ENCODE measurements at places on chromosomes 3 and 15.
A peak's percentile ranks its signal among the peaks of the same experiment; 100 is the strongest.

DNA sequence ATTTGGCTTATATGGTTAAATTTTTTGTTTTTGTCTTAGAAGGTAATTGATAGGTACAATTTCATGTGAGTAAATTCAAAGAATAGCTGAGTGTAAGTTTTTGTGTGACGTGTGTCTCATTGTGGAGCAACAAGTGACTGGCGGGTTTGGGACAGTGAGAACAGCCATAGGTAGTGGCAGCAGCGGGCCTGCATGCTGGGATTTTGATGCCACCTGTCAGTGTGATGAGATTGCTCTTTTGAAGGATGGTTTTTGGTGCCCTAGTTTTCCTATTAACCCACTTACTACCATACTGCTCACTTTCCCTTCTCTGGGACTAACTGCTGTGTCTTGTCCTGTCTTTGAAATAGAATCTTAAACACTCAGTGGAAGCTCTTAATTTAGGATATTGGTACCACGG, 522.6 kb downstream of the NAALADL2 start:
- DNase-seq: no peak

- DNase-seq: peak; percentile 86
Measured at GRCh38 chr15:70323111-70323851, 225.6 kb upstream of the TLE3 start.

- DNase-seq: no peak
Measured at GRCh38 chr3:128152419-128153155, 694 bp upstream of the EEFSEC start.

GRCh38 chr15:92902737-92903593, 2.8 kb downstream of the CHD2 start:
- DNase-seq: no peak

DNA sequence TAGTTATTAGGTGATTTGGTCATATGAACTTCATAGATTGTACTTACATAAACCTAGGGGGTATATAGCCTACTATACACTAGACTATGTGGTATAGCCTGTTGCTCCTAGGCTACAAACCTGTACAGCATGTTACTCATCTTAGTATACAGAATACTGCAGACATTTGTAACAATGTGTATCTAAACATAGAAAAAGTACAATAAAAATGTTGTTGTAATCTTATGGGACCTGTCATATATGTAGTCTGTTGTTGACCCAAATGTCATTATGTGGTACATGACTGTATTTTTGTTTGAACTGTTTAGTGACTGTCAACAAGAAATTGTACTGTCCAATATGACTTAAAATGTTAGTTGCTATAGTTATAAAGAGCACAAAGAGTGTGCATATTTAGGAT, 69.8 kb downstream of the TCF12 start:
- DNase-seq: no peak

DNA sequence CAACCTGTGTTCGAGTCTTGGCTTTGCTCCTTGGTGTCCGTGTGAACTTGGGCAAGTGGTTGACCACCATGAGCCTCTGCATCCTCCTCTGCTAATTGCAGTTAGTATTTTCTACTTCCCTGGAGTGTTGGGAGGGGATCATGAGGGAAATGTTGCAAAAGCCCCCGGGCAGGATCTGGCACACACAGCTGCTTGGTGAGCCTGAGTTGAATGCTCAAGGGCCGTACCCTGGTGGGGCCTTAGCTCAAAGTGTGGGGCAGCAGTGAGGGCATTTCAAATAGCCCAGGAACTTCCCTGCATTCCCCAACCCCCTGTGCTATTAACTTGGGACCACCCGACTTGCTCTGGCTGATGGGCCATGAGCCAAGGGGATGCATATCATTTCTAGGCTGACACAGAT, 94.9 kb upstream of the SLC6A11 start:
- DNase-seq: no peak

DNA sequence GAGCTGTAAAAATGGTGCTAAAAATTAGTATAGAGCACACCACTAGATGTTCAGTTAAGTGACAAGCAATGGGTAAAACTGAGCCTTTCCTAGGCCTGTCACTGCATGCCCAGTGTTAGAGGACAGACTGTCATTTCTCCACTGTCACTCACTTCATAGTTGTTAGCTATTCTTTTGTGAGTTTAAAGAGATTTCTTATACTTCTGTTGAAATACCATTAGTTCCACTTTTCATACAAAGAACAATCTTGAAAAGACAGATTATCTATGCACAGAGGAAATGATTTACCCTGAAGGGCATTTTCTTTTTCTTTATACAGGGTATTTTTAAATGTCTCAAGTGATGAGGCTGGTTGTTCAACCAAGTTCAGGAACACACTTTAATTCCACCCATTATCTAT, 28.3 kb upstream of the CHMP2B start:
- no peak for DNase-seq

DNA sequence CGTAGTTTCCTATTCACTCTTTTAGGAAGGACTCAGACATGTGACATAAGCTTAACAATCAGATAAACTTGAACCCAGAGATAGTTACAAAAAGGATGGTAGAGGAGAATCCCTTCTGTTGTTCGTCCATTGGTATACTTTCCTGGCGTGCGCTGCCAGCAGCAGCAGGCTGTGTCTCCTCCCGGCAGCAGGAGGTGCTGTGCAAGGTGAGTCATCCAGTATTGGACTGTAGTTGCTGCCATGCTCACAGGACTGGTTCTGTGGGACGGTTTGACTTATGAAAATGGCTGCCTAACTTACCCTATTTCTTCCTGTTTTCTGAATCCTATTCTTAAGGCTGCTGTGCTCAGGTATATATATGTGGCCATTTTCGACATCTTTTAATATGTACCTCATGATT, 253.4 kb upstream of the LRRC3B start:
- DNase-seq: no peak

GRCh38 chr3:111811811-111812210, 47.3 kb upstream of the PHLDB2 start:
- no peak for DNase-seq

- no peak for DNase-seq
Measured at GRCh38 chr15:68580026-68580882, 1.5 kb downstream of the CORO2B start.

DNA sequence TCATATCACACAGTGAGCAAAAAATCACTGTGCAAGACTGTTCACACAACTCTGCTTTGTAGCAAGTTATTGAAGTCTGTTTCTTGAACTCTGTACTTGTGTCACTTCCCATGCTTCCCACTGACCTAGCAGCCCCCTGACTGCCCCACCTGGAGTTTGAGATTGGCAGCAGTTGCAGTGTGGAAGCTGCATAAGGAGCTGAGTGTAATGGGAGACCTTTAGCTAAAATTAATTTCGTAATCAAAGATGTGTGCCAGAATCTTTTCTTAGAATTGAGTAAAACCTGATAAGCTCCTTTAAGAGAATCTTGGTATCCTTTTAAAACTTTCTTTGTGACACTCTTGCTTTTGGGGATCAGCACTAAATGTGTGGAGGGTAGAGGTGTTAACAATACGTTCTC, 42.8 kb downstream of the NKIRAS1 start:
- DNase-seq: no peak

- no peak for DNase-seq
Measured at GRCh38 chr3:124041553-124041952, 49.6 kb upstream of the ROPN1 start.

DNA sequence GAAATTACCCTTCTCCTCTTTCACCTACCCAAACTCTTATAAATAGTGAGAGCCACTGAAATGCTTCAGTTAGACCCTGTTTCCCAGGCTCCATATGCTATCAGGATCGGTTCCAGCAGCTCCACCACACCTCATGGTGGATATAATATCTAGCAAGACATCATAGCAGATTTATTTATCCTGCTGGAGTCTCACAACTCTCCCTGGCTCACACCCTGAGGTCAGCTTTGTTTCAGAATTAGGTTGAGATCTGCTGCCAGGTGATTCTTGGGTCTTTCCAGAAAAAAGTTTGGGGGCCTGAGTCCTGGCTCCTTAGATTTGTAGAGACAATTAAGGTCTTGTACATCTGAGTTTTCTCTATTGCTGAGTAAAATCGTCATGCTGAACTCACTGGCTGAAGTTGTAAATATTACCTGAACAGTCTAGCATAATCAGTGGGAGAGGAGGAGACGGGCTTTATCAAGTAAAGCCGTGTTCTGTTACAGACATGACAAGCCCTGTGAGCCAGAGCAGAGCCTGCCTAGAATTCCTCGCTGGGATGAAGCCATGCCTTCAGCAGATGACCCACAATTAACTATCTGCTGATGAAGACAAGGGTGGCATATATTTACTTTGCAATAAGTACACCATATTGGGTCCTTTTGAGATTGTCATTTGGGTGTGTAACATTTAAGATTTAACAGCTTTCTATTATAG, 131.6 kb downstream of the STAC start:
- DNase-seq: no peak

- DNase-seq: no peak
Measured at GRCh38 chr15:72318408-72318942, 1.5 kb downstream of the CELF6 start.

- no peak for DNase-seq
Measured at GRCh38 chr3:43526956-43527355, 94.9 kb downstream of the ANO10 start.
